ENCODE measurements at places on chromosomes 12 and 14.

DNA sequence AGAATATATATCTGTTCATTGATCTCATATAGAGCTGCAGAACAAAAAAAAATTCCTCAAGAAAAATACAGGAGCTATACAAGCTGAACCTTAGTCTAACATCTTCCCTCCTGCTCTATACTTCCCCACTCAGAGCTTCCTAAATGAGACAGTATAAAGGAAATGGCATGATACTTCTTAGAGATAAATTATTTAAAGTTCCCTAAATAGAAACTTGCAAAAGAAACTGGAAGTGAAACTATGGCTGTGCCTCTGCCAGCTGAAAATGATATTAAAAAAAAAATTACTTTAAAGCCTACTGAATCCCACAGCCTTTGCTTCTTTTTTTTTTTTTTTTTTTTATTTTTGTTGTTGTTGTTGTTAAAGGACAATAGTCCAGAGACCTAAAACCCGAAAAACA is 11.6 kb upstream of the NEK9 start:
- no peak for DNase-seq

DNA sequence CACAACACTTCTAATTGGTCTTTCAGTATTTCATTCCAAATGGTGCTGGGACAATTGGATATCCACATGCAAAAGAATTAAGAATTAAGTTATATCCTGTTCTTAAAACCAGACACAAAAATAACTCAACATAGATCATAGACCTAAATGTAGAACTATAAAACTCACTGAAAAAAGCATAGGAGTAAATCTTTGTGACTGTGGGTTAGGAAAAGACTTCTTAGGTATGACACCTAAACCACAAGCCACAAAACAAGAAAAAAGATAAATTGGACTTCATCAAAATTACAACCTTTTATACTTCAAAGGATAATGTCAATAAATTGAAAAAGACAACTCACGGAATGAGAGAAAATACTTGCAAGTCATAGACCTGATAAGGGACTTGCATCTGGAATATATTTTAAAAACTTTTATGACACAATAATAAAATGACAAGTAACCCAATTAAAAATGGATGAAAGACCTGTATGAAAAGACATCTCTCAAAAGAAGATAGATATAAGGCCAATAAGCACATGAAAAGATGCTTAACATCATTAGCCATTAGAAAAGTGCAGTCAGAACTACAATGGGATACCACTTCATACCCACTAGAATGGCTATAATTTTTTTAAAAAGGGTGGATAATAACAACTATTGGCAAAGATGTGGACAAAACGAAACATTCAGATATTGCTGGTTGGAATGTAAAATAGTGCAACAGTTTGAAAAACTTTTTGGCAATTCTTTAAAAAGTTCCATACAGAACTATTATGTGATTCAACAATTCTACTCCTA is 72.5 kb upstream of the SLC38A4 start:
- no peak for DNase-seq

GRCh38 chr12:114185036-114185435 is 218.9 kb upstream of the RBM19 start:
- no peak for DNase-seq

- no peak for DNase-seq
Observed at GRCh38 chr12:130079279-130079678, 83.0 kb upstream of the FZD10 start.

- DNase-seq, result no peak
Observed at GRCh38 chr12:39062266-39062996, 157.0 kb upstream of the CPNE8 start.

- no peak for DNase-seq
Observed at GRCh38 chr12:65955452-65955851, 131.2 kb downstream of the HMGA2 start.

- DNase-seq, result no peak
Observed at GRCh38 chr14:84152452-84152851, 1377.5 kb upstream of the FLRT2 start.

Measured in fibroblast of skin of right quadriceps (primary cell).